ENCODE measurements at places on chromosomes 4 and X. TPM values are rescaled to one million over a fixed set of nuclear protein-coding genes. Genes with fewer than 3 reads are reported as not detected.

TBC1D25 gene
- polyA plus RNA-seq = 6.0 TPM

EMCN gene
- polyA plus RNA-seq = 140 TPM

BTC gene
- polyA plus RNA-seq = 6.0 TPM

SOWAHB gene
- polyA plus RNA-seq = 3.3 TPM

IGSF1 gene
- 2.0 TPM for polyA plus RNA-seq

MAP9 gene
- polyA plus RNA-seq = 6.2 TPM

MUC7 gene
- not detected for polyA plus RNA-seq

ZBED1 gene
- polyA plus RNA-seq = 20.6 TPM

GSX2 gene
- polyA plus RNA-seq = not detected

MSANTD1 gene
- polyA plus RNA-seq = not detected

RNF128 gene
- polyA plus RNA-seq = 18.4 TPM

BRS3 gene
- polyA plus RNA-seq = not detected

MAOA gene
- polyA plus RNA-seq = 134 TPM

RHOXF2B gene
- polyA plus RNA-seq = not detected

PCDH11X gene
- not detected for polyA plus RNA-seq

GPR34 gene
- polyA plus RNA-seq = 2.2 TPM

CYSLTR1 gene
- polyA plus RNA-seq = 1.5 TPM

TLR2 gene
- 8.0 TPM for polyA plus RNA-seq

RAB39B gene
- polyA plus RNA-seq = 1.8 TPM

GPRIN3 gene
- 2.2 TPM for polyA plus RNA-seq

CCKAR gene
- 0.22 TPM for polyA plus RNA-seq

SH3D19 gene
- 13.6 TPM for polyA plus RNA-seq

CXCL10 gene
- polyA plus RNA-seq = 1.3 TPM

PCSK1N gene
- 331 TPM for polyA plus RNA-seq

TCEAL2 gene
- 47.2 TPM for polyA plus RNA-seq

LRAT gene
- 0.15 TPM for polyA plus RNA-seq

NEIL3 gene
- not detected for polyA plus RNA-seq

FUNDC2 gene
- 239 TPM for polyA plus RNA-seq

CLIC2 gene
- polyA plus RNA-seq = 7.3 TPM

SH2D1A gene
- polyA plus RNA-seq = not detected

PRAF2 gene
- 47.9 TPM for polyA plus RNA-seq

All from kidney (tissue), 22 donors.